ENCODE measurements at places on chromosomes 2 and 18. TPM values are rescaled to one million over a fixed set of nuclear protein-coding genes. Genes with fewer than 3 reads are reported as not detected.

DNA sequence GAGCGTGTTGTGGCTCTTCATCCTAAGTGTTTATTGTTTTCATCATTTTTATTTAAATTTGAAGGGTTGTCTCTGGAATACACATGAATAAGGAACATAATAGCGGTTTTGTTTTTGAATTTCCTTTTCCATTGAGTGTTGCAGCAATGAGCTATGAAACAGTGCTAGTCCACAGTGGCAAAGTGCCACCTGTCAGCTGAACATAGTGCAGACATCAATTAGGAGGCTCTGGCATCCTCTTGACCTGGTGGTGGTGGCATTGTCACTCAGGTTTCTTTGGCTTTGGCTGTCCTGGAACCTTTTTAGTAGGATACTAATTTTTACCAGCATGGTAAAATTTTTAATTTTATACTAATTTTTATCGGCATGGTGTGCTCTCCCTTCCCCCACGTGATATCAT, 63.2 kb downstream of the UGGT1 start:
- no peak for DNase-seq

DNA sequence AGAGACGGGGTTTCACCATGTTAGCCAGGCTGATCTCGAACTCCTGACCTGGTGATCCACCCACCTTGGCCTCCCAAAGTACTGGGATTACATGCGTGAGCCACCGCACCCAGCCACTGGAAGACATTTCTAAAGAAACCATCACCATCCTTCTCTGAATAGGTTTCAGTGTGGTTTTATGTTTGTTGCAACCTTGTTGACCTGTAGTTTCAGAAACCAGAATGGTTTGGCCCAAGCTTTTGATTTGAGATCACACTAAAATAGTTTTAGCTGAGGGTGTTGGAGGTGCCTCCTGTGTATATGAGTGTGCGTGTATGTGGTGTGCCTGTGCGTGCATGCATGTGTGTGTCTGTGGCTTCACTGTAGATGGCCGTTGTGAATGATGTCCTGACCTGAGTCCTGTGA, 26.2 kb downstream of the INPP4A start:
- DNase-seq = no peak

LAMA3 gene
- 2.2 TPM for polyA plus RNA-seq

CRYBA2 gene
- not detected for polyA plus RNA-seq

TMEM198 gene
- 3.6 TPM for polyA plus RNA-seq
